ENCODE measurements at places on chromosomes 3 and 15.
A peak's percentile ranks its signal among the peaks of the same experiment; 100 is the strongest.

DNA sequence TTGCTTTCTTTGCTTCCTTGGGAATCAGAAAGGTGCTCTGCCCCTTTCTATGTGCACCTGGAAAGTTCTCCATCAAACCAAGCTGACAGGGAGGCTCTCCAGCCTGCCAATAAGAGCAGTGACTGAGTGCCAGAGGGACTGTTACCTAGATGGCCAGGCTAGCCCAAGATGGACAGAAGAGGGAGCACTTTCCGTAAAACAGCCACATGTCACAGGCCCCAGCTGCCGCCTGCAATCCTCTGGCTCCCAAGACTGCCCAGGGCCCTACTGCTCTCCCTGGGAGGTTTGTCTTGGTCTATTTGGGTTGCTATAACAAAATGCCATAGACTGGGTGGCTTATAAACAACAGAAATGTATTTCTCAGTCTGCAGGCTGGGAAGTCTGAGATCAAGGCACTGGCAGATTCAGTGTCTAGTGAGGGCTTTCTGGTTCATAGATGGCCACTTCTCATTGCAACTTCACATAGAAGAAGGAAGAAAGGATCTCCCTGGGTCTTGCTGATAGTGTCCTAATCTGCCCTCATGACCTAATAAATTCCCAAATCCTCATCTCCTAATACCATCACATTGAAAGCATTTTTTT is 72.3 kb downstream of the TAMM41 start:
- no peak for DNase-seq

DNA sequence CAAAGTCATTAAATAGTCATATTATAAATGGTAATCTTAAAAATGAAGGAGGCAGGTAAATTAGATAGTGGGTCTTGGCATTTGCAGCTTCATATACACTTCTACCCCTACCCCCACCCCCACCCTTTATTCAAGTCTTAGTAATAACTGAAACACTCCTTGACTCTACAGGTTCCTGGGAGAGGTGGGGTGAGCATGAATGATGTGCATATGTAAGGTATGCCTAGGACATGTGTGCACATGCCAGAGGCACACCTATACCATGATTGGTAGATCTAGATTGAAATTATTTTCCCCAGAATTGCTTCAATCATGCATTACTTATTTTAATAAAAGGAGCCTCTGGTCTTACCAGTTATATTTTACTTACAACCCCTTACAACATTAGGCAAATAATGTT is 40.1 kb upstream of the PDCD6IP start:
- DNase-seq: no peak

GRCh38 chr15:88498996-88499395 is 31.5 kb downstream of the MRPS11 start:
- no peak for DNase-seq

DNA sequence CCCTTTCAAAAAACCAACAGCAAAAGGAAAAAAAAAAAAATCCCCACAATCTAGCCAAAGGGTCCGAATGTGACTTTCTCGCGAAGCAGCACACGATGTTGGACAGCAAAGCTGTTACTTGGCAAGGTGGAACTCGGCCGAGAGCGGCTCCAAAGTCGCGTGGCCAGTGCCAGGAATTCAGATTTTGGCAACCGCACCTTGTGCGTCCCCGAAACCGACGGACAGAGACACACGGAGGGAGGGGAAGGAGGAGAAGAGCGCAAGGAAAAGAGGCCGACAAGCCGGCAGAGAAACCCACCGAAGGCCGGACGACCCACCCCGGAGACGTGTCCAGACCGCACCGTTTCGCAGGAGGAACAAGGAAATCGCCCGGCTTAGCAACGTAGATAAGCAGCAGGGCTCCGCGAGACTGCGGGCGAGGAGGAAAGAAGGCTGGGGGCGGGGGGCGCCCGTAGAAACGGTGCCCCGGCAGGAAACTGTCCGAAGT is 517.3 kb downstream of the MECOM start:
- DNase-seq: no peak

- DNase-seq: no peak
These were observed 91.1 kb upstream of the ATP11B start for GRCh38 chr3:182702216-182702615.

GRCh38 chr3:50345586-50346234 is at the start of gene ZMYND10:
Gene ZMYND10, minus strand, starts transcription at chr3:50345732. Its CDS starts 153 bp downstream, at chr3:50345579.
- DNase-seq: peak; percentile 73

DNA sequence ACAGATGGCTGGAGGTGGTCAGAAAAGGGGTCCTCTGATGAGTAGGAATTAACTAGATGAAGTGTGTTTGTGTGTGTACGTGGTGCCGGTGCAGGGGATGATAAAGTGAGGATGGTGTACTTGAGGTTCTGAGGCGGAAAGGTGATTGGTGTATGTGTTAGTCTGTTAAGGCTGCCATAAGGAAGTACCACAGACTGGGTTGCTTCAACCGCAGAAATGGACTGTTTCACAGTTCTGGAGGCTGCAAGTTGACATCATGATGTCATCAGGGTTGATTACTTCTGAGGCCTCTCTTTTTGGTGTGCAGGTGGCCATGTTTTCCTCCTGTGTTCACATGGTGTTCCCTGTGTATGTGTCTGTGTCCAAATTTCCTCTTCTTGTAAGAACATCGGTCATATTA is 202.4 kb upstream of the RGMA start:
- no peak for DNase-seq

DNA sequence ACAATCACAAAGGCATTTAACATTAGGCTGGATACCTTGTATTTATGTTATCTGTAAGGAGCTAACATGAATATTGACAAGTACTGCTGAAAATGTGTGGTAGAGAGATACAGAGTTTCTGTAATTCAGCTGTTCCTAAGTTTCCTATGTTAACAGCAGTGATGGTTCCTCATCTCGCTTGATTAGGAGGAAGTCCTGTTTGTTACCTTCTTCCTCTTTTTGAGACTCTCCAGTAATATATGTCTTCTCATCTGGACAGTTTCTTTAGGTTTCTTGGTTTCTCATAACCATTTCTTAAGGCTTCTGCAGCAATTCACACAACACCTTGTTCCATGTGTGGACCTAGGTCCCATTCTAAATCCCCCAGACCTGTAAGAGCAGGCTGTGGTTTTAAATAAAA is 11.4 kb upstream of the PEX5L start:
- DNase-seq: no peak

DNA sequence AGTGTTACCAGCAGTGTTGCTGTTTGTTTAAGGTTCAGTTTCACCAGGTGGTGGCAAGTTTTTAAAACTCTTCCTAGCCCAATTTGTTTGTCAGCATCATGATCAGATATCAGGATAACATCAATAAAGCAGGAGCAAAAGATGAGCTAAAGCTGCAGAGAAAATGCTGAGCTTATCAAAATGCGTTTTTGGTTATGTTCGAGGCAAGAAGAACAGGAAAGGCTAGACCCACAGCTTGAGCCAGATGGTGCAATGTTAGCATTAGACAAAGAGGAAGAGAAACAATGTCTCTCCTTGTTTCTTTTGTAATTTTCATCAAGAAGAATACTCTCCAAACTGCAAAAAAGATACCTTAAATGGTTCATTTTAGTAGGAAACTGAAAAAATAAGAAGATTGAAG is 66.2 kb downstream of the THRB start:
- DNase-seq: no peak

- no peak for DNase-seq
These were observed 457.5 kb upstream of the ALCAM start for GRCh38 chr3:104909198-104909597.

GRCh38 chr3:139292192-139292591 is 51.6 kb upstream of the MRPS22 start:
- no peak for DNase-seq

- no peak for DNase-seq
These were observed 125.6 kb downstream of the ETFA start for GRCh38 chr15:76185716-76186115.

GRCh38 chr3:2790266-2790815 is 319.8 kb downstream of the IL5RA start:
- DNase-seq: no peak

DNA sequence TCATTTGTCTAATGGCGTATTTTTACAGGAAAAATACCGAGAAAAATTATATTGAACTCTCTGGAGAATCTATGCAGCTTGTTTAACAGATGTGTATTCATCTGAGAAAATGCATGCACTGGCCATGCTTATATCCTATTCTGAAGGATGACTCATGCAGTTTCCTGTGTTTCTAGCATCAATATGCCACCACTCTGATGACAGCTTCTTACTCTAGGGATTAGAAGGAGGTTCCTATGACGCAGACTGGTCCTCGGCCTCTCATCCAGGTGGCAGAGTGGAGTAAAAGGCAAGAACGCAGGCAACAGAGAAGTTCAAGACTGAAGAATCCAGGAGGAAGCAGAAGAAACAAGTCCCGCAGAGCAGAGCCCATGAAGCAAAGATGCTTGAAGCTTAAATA is 910.0 kb upstream of the ROBO1 start:
- no peak for DNase-seq

DNA sequence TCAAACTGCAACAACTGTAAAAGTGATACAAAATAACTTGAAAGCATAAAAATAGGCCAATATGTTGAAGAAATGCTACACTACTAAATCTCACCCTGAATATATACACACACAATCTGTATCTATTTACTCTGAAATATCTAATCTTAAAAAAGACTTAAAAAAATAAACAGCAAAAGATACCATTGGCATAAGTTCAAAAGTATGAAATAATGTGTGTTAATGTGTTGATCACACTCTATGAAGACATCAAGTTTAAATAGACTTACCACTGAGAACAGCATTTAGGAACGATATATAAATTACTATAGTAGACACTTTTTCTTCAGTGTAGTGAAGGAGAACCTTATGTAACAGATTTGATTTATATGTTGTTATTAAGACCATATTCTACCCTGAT is 14.1 kb upstream of the SATB1 start:
- DNase-seq: no peak

DNA sequence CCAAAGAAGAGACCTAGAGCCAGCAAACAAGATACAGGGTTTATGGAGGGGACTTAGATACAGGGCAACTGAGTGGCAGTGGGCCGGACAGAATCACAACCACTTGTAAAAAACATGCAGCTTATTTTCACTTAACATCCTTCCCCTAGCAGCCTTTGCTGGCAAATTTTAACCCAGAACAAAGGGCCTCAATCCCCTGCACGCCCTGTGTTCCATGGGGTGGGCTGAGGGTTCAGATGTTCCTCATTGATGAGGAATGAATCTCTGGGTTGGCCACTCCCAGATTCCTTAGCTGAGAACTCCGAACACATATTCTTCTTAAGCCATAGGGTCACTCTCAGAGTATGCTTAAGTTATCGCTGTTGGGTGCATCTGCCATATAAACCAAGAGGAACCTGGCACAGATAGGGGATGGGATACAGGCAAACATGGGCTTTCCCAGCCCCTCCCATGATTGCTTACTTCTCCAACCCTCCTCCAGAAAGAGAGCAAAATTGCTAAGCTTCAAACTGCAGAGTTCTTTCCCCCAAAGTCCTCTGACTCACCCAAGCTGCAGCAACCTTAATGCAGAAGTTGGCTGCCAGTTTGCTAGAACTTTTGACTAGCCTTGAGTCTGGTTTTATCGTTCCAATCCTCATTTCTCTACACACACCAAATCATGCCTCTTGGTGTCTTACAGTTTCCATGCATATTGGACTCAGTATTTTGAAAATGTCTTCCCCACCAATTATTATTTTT is 146.9 kb downstream of the CD47 start:
- no peak for DNase-seq

- DNase-seq: no peak
These were observed 65.1 kb downstream of the CD200R1L start for GRCh38 chr3:112781599-112781998.

DNA sequence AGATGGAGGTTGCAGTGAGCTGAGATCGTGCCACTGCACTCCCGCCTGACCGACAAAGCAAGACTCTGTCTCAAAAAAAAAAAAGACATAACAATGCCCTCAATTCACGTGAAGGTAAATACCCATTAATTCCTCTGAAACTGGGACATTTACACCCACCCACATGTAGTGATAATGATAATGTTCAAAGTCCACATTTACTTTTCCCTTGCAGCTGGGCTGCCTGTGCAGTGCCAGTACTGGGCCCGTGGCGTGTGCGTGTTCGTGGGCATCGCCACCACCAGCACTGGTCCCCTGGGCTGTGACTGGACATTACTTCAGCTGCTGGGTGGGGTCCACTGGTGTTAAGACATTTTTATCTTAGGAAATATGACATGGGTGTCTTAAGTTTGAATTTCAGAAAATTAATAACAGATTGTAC is 123.6 kb downstream of the SLC25A26 start:
- DNase-seq: no peak

DNA sequence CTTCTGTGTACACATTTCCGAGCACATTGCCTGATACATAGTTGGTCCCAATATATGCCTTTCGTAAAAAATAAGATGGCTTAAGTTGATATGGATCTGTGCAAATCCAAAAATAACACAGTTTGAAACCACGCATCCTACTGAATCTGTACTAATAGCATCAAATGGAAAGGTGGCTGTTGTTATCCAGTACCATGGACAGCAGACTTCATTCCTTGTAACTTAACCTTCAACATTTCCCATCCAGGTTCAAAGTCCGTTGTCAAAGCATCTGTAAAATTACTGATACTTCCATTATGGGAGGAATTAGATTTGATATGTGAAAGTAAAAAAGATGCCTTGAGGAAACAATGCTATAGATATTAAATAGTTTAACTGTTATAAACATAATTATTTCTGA is 65.5 kb upstream of the C3orf49 start:
- DNase-seq: no peak

- DNase-seq: no peak
These were observed 714.9 kb downstream of the OTOL1 start for GRCh38 chr3:162211470-162211869.

- no peak for DNase-seq
These were observed 17.4 kb upstream of the CEMIP start for GRCh38 chr15:80761754-80762153.

- no peak for DNase-seq
These were observed 806.7 kb upstream of the EPHA6 start for GRCh38 chr3:96007650-96008195.

DNA sequence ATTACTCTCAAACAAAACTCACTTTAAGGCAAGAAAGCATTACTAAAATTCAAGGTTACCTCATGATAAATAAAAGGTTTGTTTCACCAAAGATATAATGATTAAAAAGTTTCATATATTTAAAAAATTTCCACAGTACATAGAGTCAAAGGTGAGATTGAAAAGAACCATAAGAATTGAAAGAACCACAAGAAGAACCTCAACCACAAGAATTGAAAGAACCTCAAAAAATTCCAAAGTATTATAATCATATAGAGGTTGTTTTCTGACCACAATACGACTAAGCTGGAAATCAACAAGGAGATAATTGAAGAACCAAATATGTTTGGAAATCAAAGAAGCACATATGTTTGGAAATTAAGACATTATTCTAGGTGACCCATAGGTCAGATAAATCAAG is 52.7 kb downstream of the SLC25A36 start:
- no peak for DNase-seq

DNA sequence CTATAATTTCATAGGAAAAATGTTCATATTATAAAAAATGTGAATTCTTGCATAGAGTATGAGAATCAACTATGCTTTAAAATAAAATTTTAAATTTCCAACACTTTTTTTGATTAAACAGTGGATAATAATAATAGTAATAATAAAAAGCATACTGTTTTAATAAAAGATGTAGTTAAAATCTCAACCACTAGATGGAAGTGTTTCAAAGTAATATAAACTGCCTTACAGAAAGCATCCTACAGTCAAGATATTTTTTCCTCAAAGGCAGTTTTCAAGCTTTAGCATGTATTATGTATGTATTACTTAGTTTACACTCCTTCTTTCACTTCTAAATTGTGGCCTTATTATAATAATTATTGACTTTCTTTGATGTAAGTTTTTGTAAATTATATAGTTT is 217.5 kb downstream of the CHL1 start:
- no peak for DNase-seq
